Stimulated activated naive CD4-positive, alpha-beta T cell treated with Interleukin-2 at 50 U/mL for 16 hours (primary cell): ENCODE measurements at places on chromosomes 4 and X.

GRCh38 chr4:18106620-18107019, 85.1 kb upstream of the LCORL start:
- no peak for DNase-seq

- no peak for DNase-seq
These were observed 193.3 kb upstream of the RASGEF1B start for GRCh38 chr4:81665045-81665444.

DNA sequence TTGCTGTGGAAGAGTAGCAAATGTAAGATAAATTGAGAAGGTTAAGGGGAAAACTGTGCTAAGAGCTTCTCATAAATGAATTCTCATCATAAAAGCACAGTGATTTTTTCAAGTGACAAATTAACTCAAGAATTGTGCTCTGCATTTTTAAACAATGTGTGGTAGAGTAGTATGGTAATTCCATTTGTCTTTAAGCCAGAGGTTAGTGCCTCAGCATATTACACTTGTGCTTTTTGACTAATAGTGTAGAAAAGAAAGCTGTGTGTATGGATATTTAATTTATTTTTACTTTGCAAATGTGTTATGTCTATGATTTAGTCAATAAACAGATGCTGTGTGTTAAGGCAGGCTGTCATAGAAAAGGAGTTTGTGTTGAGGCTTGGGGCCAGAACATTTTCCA, 61.0 kb downstream of the FHIP1A start:
- DNase-seq: no peak

DNA sequence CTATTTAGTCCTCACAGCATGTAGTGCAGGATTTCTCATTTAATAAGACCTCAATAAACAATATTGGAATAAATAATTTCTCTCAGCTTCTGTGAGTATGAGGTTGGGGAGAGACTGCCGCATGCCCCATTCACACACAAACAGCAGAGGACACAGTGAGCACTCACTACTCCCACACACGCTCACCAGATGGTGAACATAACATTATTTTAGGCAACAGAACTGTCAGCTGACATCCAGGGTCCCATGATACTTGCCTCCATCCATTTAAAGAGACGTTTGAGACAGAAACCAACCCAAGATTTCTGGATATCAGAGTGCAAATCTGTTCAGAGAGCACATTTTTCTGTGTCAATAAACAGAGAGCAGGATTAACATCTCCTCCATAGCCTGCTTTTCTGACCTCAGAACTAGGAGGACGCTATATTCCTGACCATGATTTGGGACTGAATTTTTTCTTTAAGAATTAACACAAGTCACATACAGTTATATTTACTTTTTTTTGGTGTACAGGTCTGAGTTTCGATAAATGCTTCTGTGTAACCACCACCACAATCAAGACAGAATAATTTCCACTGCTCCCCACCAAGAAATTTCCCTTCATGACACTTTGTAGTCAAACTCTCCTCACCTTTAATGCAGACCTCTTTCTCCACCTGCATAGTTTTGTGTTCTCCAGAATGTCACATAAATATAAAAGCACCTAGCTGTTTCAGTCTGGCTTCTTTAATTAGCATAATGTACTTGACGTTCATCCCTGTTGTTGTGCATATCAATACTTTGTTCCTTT, 16.7 kb downstream of the GPRIN3 start:
- no peak for DNase-seq

DNA sequence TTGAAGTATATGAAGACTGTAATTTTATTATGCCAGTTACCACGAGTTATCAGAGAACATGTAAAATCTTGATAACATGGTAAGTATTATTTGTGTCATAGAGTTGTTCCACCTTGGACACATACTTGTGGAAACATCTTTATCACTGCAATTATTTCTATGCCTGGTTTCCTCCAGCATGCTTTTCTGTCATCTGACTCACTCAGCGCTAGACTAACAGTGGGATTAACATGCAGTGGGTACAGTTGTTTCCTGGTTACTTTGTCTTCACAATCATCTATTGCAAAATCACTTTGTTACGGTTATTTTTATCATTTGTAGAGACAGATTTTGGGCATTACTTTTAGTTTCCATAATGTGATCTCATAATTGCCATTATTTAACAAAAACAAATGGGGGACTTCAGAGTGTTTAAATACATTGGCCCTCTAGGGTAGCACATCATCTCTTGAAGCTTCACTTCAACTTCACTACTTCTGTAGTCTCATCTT, at the start of gene STATH:
TSS of gene STATH (plus strand) at position 441 of the 491 bp plus-strand sequence. CDS start 2,472 bp downstream, outside the sequence.
- no peak for DNase-seq

DNA sequence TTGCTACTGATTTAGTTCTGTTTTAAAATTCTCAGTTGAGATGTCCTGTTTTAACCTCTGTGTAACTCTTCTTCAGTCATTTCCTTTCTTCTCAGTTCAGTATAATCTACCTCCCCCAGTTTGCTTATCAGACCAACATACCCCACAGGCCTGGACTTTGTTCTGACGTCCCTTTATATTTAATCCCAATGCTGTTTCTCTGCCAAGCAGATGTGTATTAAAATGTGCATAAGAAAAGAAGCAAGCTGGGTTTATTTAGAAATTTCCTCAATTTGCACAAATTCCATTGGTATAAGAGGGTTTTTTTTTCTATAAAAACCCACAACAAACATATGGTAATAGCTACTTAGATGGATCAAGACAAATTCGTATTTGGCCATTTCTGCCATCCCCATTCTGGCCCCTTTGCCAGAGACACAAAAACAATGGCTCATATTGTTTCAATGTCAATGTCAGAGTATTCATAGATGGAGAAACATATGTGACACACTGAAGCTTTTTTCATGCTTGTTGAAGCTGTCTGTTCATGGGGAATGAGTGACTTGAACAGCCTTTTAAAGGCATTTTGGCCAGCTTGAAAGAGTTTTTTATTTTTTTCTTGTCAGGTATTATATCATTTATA, 24.5 kb downstream of the HCCS start:
- DNase-seq: no peak

DNA sequence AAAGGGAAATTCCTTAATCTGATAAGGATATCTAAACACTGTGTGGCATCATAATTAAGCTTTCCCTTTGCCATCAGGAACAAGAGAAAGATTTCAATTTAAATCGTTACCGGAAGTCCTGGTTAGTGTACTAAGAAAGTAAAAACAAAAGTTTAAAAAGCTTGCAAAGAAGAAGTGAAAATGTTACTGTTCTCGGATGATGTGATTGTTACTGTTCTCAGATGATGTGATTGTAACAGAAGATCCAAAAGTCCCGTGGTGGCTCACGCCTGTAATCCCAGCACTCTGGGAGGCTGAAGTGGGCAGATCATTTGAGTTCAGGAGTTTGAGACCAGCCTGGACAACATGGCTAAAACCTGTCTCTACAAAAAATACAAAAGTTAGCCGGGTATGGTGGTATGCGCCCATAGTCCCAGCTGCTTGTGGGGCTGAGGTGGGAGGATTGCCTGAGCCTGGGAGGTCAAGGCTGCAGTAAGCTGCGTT, 62.5 kb downstream of the RGS12 start:
- DNase-seq: no peak

GRCh38 chrX:153824348-153824747, 6.0 kb downstream of the PDZD4 start:
- DNase-seq: no peak

DNA sequence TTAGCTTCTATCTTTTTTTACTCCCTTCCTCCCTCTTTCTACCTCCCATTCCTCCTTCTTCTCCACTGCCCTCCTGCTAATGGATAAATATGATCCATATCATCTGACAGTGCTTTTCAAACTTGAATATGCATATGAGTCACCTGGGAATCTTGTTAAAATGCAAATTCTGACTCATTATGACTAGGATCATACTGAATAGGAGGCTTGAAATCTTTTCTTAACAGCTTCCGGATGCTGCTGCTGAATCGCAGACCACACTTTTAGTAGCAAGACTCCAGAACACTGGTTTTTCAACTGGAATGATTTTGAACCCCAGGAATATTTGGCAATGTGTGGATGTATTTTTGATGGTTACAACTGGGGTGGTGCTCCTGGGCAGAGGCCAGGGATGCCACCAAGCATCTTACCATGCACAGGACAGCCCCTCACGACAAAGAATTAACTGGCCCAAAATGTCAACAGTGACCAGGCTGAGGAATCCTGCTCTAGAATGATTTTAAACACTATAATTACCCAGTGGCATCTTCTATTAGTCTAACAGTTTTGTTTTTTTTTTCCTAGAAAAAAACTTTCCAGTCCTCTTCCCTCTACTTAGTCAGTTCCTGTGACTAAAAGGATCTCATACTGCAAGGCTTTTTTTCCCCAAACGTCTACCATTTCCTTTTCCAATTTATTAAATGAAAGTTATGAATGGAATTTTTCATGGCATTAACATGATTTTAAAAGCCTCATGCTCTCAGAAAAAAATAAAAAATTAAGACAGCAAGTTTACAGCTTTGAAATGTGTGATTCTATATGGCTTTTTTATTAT, 10.6 kb upstream of the PYURF start:
- no peak for DNase-seq

GRCh38 chr4:114875630-114876029, 237.8 kb downstream of the NDST4 start:
- DNase-seq: no peak

GRCh38 chr4:127309369-127310102, 323.2 kb upstream of the INTU start:
- no peak for DNase-seq

DNA sequence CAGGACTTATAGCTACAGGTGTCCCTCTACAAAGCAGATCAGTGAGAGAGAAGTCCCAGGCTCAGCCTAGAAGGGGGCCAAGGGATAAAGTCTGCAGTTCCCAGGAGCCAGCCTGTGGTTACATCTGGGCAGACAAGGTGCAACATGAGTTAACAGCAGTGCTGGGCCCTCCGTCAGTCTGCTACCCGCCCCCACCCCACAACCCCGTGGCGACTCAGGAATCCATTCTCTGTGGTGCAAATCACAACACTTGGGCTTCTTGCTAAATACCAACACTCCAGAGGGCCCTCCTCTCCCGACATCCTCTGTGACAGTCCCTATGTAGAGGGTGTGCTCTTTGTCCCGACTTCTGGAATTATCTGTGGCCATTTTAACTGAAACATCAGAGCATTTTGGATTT, 13.8 kb downstream of the GPM6B start:
- DNase-seq: no peak

- DNase-seq: no peak
These were observed 890 bp upstream of the FREM3 start for GRCh38 chr4:143701365-143701764.

DNA sequence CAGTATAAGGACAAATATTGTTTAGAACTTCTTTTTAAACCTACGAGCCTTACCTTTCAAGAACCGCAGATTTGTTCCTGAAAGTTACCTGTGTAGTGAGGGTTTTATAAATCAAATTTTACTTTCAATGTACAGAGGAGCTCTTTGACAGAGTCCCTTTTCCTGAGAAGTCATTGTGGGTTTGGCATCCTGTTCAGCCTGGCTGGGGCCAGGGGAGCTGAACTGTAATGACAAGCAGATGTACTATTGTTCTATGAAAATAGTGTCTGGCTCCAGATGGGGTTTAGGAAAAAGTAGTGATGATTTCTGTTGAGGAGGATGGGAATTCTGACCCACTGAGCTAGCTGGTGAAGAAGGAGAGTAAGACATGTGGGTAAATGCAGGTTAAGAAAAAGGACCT, 196.2 kb upstream of the PGRMC2 start:
- DNase-seq: no peak

GRCh38 chr4:2036327-2036726, 22.8 kb upstream of the NAT8L start:
- DNase-seq: no peak
